ENCODE measurements at places on chromosomes 1 and 21.
A peak's percentile ranks its signal among the peaks of the same experiment; 100 is the strongest.

DNA sequence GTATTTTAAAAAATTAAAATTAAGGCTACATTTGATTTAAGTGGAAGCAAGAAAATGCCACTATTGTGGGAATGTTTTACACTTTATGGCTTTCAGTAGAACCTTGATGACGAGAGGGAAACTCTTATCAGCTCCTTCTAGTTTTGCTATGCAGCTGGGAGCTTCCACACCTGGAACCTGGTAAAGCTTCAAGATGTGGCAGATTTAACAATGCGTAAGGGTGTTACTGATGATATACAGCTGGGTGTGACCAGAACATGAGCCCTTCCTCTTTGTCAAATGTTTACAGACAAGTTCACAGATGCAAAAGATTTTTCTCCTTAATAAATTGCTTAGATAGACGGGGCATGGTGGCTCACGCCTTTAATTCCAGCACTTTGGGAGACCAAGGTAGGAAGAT lies 20.3 kb downstream of the TTC13 start:
- DNase-seq = no peak

DNA sequence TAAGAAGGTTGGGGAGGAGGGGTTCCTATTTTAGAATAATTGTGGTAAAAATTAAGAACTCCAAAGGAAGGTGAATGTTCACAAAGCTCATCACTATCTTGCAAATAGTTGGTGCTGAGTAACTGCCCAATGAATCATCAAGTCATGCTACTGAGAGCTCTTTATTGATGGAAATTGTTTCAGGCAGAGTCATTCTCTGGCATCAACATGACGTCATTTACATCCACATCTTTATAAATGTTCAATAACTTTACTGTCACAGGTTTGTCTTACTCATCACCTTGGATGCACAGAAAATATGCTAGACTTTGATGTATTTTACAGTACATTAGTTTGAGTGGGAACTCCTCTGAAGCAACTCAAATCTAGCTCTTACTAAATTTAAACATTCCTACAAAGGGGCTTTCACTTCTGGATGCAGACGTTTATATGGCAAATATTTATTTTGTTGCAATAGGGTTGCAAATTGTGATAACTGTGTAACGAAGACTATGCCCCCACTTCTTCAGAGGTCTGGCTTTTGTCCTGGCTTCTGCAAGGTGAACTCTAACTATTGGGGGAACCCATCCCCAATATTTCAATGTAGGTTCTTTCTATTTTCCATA lies 273.7 kb upstream of the AJAP1 start:
- no peak for DNase-seq

DNA sequence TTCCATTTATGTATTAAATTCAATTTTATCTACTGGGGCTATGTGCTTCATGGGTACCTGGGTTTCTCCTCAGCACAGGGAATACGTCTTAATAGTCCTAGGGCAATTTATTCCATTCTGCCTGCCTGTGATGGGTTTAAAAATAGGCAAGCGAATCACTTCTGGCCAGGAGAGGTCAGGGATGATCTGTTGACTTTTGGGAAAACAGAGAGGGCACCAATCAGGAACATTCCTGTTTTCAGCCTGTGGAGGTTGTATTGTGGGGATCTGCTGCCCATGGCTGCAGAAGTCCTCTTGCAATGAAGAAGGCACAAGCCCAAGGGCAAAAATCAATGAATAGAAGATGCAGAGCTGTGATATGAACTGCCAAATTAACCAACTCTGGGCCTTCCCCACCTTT lies 303.1 kb downstream of the CTH start:
- DNase-seq = no peak

DNA sequence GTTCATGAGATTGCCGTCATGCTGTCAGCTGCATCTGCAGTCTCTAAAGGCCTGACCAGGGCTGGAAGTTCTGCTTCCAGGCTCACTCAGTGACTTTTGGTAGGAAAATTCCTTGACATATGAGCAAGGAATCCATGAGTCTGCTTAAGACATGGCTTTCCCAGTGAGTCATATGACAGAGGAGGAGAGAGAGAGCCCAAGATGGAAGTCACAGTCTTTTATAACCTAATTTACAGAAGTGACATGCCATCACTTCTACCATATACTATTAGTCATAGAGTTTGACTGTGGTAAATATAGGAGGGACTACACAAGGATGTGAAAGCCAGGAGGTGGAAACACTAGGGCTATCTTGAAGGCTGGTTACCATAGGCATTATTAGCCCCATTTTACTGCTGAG lies 115.2 kb downstream of the ROR1 start:
- no peak for DNase-seq

- no peak for DNase-seq
Observed at GRCh38 chr1:219555806-219556205, 57.1 kb downstream of the ZC3H11B start.

GRCh38 chr1:53001128-53001527 lies 60.9 kb upstream of the PODN start:
- DNase-seq = no peak

GRCh38 chr1:1305300-1306069 lies 2.2 kb downstream of the ACAP3 start:
- peak; percentile 63 for DNase-seq
